Tongue (tissue), 3 donors: ENCODE measurements at places on chromosomes 6 and 20.

- DNase-seq, result no peak
Observed at GRCh38 chr6:139582956-139583355, 208.5 kb upstream of the CITED2 start.

- DNase-seq, result no peak
Observed at GRCh38 chr6:85920782-85921181, 278.1 kb upstream of the SYNCRIP start.

DNA sequence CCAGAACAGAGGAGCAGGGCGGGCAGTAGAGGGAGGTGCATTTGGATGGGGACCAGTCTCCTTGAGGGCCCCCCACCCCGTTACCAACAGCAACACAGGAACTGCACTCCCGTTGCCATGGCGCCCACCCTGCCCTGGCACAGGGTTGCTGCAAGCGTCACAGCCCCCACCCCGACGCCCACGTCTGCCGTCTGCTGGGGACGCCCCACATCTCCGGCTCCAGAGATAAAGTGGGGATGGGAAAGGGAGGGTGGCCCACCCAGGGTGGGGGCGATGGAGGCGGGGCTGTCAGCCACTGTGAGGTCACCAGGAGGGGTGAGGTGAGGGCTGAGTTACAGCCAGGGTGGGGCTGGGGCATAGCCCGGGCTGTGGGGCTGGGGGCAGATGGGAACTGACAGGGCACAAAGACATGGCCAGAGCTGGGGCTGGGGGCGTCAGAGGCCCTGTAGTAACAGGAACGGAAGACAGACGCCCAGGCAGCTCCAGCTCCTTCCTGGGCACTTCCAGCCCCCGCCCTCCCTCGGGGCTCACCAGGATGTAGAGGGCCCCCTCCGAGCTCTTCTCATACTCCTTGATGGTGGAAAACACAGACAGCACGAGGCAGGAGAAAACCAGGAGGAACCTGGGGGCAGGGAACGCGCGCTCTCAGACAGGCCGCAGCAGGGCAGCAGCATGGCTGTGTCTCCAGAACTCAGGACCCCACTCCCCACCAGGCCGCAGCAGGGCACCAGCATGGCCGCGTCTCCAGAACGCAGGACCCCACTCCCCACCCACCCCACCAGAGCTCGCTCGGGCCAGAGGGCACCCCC, 26.0 kb downstream of the KCNQ2 start:
- peak; percentile 21 for DNase-seq

- peak; percentile 88 for DNase-seq
Observed at GRCh38 chr6:34324738-34325444, 67.6 kb downstream of the NUDT3 start.

DNA sequence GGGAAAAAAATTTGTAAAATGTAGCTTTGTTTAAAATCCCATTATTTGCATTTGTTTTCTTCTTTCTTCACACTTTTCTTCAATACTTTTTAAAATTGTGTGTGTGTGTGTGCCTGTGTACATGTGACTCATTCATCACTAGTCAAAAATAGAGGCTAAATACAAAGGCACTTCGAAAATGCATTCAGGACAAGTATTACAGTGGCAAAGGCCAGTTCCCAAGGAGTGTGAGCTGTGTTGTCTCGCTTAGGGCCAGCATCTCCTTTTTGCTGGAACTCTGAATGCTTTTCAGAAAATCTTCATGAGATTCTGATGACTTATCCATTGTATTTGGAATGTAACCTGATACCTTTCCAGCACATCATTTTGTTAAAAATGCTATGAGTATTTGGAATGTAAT, 288.5 kb upstream of the CNR1 start:
- DNase-seq, result no peak

- DNase-seq, result no peak
Observed at GRCh38 chr6:136586295-136586694, 36.1 kb upstream of the MAP7 start.

DNA sequence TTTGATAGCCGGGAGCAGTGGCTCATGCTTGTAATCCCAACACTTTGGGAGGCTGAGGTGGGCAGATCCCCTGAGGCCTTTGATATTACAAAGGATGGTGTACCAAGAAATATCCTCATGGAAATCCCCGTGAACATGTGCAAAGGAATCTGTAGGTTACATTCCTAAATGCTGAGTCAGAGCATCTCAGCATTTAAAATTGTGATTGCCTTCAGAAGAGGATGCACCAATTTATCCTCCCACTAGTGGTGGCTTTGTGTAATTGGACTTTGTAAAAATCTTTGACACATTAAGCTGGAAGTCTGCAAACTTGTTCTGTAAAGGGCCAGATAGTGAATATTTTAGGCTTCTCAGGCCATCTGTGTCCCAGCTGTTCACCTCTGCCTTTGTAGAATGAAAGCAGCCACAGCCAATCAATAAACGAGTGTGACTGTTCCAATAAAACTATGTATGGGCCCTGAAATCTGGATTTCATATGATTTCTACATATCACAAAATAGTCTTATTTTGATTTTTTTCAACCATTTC, 11.8 kb downstream of the TMEM14B start:
- DNase-seq, result peak; percentile 62
